ENCODE measurements at places on chromosomes 4 and X.

DNA sequence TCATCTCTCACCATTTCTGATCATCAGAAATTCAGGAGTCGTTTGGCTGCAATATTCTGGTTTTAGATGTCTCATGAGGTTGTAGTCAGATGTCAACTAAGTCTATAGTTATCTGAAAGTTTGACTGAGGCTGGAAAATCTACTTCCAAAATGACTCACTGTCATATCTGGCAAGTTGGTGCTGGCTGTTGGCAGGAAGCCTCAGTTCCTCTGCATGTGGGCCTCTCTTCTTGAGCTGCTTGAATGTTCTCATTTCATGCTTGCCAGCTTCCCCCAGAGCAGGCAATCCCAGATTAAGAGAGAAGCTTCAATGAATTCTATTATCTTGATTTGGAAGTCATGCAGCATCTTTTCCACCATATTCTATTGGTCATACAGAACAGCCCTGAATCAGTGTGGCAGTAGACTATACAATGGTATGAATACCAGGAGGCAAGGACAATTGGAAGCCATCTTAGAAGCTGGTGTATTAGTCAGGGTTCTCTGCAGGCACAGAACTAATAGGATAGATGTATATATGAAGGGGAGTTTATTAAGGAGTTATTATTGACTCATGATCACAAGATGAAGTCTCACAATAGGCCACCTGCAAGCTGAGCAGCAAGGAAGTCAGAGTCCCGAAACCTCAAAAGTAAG lies 46.8 kb upstream of the ELF2 start:
- no peak for DNase-seq

DNA sequence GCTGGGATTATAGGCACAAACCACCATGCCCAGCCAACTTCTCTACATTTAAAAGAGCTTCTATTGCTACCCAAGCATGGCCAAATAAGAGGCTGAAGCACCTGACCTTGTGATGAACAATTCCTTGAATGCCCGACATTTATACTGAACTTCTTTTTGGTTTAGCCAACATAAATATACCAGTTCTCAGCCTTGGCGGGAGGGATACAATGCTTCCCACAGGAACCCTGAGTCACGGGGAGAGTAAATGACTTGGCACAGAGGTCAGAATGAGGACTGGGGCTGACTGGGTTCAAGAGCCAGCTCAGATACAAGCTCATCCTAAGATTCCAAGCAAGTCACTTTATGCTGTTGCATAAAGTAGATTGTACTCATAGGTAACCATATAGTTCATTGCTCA lies 6.1 kb downstream of the HOPX start:
- no peak for DNase-seq

GRCh38 chr4:145531859-145532258 lies 50.2 kb downstream of the SMAD1 start:
- DNase-seq, result no peak

DNA sequence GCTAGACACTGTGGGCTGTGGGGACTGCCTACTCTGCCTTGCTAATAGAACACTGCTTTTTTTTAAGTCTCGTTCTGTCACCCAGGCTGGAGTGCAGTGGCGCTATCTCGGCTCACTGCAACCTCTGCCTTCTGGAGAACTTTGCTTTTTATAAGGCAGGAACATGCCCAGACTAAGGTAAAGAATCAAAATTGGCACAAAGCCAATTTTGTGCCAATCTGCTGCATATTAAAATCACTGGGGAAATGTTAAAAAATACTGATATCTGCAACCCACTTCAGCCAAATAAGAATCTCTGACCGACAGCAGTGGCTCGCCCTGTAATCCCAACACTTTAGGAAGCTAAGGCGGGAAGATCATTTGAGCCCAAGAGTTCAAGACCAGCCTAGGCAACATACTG lies 36.5 kb upstream of the CEP135 start:
- no peak for DNase-seq

GRCh38 chr4:181748581-181748980 lies 494.6 kb upstream of the TENM3 start:
- no peak for DNase-seq

- DNase-seq, result no peak
These were observed 72.0 kb upstream of the MTNR1A start for GRCh38 chr4:186627226-186627865.

- no peak for DNase-seq
These were observed 2.4 kb upstream of the SNX12 start for GRCh38 chrX:71070531-71070930.

GRCh38 chrX:19617550-19617949 lies 102.2 kb upstream of the MAP3K15 start:
- no peak for DNase-seq

- DNase-seq, result no peak
These were observed 80.7 kb upstream of the MAML3 start for GRCh38 chr4:140234697-140235060.

GRCh38 chr4:85884251-85884650 lies 409.3 kb downstream of the ARHGAP24 start:
- no peak for DNase-seq

All from activated CD4-positive, alpha-beta T cell treated with anti-CD3 and anti-CD28 coated beads, Interleukin-2, amount 50 U/mL, for 4 hours (primary cell).